ENCODE measurements at places on chromosomes 1 and 21. TPM values are rescaled to one million over a fixed set of nuclear protein-coding genes. Genes with fewer than 3 reads are reported as not detected.

Gene CLDN8
- not detected for total RNA-seq

Gene S100B
- not detected for total RNA-seq

Gene C1orf94
- not detected for total RNA-seq

Gene SERTAD4
- 0.23 TPM for total RNA-seq

Gene USH2A
- not detected for total RNA-seq

Gene OR2AK2
- not detected for total RNA-seq

Gene DMBX1
- 3.1 TPM for total RNA-seq

Gene SYCP1
- not detected for total RNA-seq

Gene HEYL
- 0.05 TPM for total RNA-seq

All from HT-29 (cell line).